A549 treated with DMSO at 1 μM for 4 hours (cell line): ENCODE measurements at places on chromosomes 7 and 10. TPM values are rescaled to one million over a fixed set of nuclear protein-coding genes. Genes with fewer than 3 reads are reported as not detected.

NCF1 gene
- total RNA-seq, result 0.14 TPM in 1 of 5 replicates, not detected in the others

TBC1D12 gene
- 4.6 to 6.8 TPM (median 5.6 TPM) in 5 replicates for total RNA-seq

ABCB1 gene
- 0.05 to 0.50 TPM (median 0.13 TPM) in 4 of 5 replicates, not detected in the other for total RNA-seq

AKR1C1 gene
- 439 to 635 TPM (median 596 TPM) in 5 replicates for total RNA-seq

ZDHHC16 gene
- total RNA-seq, result 44.6 to 56.7 TPM (median 50.7 TPM) in 5 replicates

TRPV5 gene
- total RNA-seq, result not detected in 5 replicates

PLPP4 gene
- 0.13 TPM in 1 of 5 replicates, not detected in the others for total RNA-seq
